ENCODE measurements at places on chromosomes 5 and 9.
A peak's percentile ranks its signal among the peaks of the same experiment; 100 is the strongest.

GRCh38 chr5:133246376-133247150 lies 194.8 kb downstream of the HSPA4 start:
- DNase-seq: no peak

DNA sequence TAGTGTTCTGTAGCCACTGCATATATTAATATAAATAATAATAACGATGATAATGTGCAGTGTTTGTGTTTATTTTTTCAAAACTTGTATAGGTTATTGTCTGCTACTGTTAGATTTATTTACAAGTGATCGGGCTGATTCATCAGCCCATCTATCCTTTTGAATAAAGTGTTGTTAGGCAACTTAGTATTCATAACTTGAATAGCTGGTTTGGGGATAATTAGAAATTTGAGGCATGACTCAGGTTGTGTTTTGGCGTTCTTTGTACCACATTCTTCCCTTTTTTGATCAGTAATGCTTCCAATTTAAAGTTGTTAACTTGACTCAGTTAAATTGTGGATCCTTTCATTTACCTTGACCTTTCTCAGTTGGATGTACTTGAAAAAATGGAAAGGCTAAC lies 69.7 kb downstream of the FOCAD start:
- DNase-seq: no peak

GRCh38 chr5:164504141-164504772 lies 998.8 kb downstream of the MAT2B start:
- DNase-seq: no peak

GRCh38 chr9:113620377-113621161 lies 157.0 kb downstream of the RGS3 start:
- no peak for DNase-seq

GRCh38 chr5:142007237-142007544 lies 5.6 kb downstream of the GNPDA1 start:
- DNase-seq: no peak

DNA sequence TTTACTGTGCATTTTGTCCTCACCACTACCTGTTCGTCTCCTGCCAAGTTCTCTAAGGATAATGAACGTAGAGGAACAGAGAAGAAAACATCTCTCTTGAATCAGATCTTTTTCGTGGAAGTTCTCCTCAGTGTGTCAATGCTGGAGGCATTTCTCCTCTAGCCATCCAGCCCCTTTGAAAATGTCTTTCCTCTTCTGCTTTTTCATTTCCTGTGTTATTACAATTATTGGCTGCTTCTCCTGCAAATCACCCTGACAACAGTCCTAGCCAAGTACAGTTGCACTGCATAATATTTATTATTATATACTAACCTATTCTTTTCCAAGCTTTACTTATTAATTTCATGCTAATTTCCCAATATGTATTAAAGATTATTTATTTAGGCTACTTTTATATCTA lies 61.8 kb upstream of the TRPM3 start:
- no peak for DNase-seq

DNA sequence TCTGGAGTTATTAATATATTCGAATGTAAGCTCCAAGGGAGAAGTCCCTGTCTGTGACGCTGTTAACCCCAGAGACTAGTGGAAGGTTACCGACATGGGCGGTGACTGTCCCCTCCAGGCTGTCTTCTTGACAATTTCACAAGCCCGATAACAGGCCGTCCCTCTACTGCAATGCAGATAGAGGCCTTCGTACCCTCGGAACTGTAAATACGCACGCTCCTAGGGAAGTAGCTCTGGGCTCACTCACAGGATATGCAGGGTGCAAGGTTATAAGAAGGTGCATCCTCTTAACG lies 680 bp upstream of the RFK start:
- peak; percentile 32 for DNase-seq

DNA sequence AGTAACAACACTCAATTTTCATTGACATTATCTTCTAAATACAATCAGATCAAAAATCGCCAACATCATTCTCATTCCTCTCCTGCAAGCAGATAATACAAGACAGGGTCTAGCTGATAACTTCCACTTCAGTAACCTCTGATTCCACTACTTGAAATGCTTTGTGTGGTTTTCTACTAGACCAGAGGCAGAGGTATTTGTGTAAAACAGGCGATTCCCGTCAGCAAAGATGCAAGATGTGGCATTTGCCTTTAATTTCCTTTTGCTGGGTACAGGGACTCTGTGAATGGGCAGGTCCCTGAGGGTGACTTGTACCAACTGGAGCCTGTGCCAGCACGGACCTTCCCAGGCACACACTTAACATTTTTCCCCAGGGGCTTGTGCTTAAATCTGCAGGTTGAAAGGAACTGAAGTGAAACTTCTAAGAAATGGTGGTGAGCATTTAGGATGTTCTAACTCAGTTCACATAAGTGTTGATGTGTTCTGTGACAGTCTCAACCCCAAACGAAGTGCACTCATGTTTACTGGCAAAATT lies 625.5 kb upstream of the WWC1 start:
- no peak for DNase-seq

- no peak for DNase-seq
Measured at GRCh38 chr5:169288066-169288930, 12.6 kb downstream of the SLIT3 start.

- no peak for DNase-seq
Measured at GRCh38 chr5:151471276-151471675, 23.9 kb downstream of the SLC36A1 start.

- no peak for DNase-seq
Measured at GRCh38 chr5:95731571-95732554, 727 bp downstream of the RHOBTB3 start.

DNA sequence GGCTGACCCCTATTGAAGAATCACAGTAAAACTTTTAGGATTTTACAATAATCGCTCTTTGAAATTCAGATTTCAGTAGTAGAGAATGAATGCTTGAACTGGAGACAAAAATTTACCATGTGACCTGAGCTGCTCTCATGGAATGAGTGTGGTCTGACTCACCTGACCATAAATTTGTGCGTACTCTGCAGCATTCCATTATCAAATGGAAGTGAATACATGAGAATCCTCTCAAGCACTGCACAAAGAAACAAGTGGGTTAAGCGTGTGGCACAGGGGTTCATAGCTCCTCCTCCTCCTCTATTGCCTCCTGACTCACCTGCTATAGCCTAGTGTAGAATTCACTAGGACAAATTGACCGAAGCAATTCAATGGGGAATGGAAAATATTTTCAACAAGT lies 269.8 kb upstream of the CDH9 start:
- DNase-seq: no peak

- DNase-seq: no peak
Measured at GRCh38 chr5:113692891-113693457, 179.5 kb downstream of the YTHDC2 start.

DNA sequence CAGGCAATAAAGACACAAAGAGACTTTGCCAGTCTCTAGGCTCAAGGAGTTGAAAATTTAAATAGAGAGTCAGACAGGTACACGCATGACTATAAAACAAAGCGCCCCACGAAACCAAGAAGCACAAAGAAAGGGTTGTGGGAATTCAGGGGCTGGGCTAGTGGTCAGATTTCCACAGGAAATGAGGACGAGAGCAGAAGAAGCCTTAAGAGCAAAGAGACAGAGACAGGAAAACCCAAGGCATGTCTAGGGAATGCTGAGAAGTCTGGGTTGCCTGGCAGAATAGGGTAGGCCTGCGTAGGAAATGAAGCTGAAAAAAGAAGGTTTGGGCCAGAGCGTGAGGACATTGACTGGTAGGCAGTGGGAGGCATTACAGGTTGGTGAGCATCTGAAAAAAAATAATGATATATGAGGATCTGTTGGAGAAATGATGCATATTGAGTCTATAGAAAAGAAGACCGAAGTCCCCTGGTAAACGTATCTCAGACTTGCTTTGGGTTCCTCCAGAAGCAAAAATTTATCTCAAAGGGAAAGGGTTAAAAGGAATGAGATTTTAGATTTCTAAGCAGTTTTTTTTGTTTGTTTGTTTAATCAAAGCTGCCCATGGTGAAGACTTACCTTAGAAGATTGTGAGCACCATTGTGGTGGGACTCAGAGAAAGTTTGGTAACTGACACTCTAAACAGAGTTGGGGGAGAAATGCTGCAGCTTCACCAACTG lies 51.8 kb downstream of the SLC1A3 start:
- DNase-seq: no peak

DNA sequence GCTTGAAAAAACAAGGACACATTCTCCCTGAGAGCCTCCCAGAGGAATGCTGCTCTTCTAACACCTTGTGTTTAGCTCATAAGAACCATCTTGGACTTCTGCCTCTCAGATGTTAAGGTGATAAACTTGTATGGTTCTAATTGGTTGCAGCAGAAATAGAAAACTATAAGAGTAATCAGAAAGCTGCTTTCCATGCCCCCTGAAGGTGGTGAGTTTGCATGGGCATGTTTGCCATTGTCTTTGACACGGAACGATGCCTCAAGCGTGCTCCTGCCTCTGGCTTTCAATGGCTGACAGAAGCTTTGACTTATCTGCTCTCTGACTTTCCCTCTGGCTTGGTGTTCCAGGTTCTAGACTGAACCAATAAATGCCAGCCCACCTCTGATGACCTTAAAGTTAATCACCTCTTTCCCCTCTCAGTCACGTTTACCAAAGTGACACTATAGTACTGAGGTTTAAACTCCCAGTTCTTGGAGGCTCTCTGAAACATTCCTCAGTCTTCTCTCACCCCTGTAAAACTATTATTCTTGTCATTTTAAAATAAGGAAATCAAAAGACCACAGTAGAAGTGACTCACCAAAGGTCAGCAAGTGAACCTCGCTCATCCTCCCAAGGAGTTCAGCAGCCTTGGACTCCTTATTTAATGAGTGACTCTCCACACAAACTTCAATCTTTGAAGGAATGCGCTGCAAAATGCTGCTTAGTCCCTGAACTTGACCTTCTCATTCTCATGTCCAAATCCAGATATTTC lies 103.6 kb downstream of the PIK3R1 start:
- DNase-seq: no peak

DNA sequence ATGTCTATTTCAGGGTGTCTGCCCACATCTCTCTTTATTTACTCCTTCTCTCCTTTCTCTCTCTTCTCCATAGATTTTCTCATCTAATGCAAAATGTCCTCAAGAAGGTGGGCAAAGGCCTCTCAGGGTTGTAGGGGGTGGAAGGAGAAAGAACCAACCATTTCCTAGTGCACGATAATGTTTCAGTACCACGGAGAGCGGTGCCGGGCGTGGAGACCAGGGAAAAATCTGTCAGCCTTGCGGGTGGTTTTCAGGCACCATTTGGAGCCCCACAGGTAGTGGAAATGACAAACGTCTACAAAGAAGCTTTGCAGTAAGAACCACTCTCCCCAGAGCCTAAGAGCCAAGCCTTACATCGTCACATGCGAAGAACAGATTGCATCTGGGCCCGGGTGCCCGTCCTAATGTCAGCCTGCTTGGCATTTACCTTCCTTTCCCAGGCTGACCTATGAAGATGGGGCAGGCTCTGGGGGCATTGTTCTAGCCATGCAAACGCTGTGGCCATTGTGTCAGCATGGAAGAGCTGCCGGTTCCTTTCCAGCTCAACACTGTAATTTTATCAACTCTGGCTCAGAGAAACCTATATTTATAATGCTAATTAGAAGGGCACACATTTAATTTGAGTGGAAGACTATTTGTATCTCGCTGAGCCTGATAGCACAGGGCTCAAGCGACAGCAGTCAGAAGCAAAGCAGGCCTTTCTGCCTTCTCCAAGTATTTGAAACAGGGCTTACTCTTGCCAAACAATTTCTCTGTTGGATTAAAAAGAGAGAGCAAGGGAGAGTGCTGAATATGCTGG lies 430.1 kb upstream of the WWC1 start:
- no peak for DNase-seq

DNA sequence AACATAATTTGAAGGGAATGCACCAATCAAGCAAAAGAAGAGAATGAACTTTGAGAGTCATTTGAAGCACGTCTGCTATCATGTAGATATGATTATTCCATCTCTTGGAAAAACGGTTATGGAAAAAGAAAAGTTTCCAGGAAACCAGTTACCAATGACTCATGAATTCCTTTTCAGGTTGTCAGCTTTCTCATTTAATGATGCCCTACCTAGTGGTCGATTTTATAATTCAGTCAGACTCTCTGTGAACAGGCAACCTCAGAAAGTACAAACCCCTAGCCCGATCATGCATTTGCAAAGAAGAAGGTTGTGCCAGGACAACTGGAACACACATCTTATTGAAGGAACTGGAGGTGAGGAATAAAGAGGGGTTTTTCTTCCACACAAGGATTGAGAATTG lies 355.1 kb upstream of the GRIA1 start:
- DNase-seq: no peak

DNA sequence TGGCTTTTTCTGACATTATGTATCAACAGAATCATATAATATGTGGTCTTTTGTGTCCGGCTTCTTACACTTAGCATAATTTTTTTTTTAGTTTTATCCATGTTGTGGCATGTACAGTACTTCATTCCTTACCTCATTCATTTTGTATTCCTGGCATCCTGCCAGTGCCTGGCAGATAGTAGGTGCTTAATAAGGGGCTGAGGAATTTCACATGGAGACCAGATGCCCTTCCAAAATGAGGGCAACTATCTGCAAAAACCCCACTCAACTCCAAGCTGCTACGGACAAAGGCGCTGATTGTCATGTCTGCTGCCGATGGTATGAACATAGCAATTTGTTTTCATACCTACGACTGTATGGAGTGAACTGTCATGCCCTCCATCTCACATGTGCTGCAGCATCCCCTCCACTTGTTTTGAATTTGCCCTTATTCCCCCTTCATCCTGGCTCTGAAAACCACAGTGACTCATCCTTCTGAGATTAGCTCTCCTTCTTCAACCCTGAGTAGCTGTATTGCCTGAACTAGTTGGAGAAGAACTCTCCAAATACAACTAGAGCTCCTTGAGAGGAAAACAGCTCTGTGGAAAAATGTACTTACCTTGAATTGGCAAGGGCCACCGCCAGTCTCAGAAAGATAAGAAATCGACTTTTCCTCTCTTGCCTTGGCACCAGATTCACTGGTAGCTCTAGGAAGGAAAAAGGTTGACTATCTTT lies 41.3 kb upstream of the FOXE1 start:
- no peak for DNase-seq

- no peak for DNase-seq
Measured at GRCh38 chr9:112665347-112665746, 52.6 kb downstream of the INIP start.

GRCh38 chr9:83182071-83182470 lies 119.1 kb upstream of the RASEF start:
- DNase-seq: no peak

- no peak for DNase-seq
Measured at GRCh38 chr5:103327451-103327850, 68.9 kb downstream of the MACIR start.

- no peak for DNase-seq
Measured at GRCh38 chr9:34573599-34574325, 15.8 kb downstream of the CNTFR start.

DNA sequence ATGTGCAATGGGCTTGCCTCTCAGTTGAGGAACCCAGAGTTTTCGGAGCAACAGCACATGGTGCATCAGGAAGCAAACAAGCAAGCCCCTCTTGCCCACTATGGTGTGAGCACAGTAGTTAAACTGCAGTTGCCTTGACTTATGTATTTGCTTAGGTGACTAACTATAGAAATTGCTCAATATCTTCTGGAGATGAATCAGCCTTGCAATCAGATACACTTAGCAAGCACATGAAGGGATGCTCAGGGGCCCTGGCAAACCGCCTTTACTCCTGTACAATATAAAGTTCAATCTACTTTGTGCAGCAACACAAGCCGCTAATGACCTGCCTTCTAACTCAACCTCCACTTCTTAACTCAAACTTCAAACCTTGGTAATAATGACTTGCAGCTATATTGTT lies 581.7 kb upstream of the RIOK2 start:
- DNase-seq: no peak
